CD4-positive, alpha-beta T cell treated with Interferon alpha-2 for 1 hour (primary cell): ENCODE measurements at places on chromosomes 16 and 17.

DNA sequence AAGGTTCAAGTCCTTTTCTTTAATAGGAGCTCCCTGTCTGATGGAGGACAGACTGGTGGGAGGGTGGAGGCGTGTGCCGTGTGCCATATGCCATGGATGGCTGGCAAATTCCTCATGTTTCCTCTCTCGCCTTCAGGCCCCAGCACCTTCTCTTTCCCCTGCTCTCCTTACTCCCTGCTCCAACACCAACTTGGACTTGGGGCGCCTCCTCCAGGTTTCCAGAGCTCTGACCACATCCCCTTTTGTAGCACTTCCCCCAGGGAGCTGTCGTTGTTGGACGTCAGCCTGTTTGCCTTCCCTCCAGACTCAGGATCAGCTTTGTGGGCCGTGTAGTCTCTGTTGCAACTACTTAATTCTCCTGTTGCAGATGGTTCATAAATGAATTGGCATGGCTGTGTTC, 30.7 kb downstream of the TMC7 start:
- no peak for DNase-seq

- no peak for DNase-seq
These were observed 408.7 kb downstream of the SLC39A11 start for GRCh38 chr17:72683506-72684404.

DNA sequence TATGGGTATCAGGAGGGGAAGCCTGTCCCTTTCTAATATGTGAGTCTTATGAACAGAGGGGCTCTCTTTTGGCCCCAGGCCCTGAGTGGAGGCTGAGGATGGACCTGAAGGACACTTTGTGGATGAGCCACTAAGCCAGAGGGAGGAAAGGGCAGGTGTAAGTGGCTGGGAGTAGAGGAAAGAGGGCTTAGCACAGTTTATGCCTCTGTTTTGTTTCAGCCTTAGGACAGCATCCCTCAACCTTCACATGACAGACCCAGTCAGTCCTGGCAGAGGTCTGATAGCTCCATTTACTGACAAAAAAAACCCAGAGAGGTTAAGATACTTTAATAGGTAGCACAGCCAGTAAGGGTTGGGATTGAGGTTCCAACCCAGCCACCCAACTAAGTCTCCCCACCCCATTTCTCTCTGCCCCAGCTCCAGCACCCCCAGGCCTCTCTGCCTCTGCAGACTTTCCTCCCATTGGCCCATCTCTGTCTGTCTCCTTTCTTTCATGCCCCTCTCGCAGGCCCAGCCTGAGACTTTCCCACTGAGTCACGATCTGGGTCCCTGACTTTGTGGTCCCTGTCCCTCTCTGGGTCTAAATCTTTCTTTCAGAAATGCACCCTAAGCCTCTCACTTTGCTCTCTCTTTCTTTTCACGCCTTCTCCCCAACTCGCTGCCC, 4.7 kb upstream of the TBX21 start:
- no peak for DNase-seq

DNA sequence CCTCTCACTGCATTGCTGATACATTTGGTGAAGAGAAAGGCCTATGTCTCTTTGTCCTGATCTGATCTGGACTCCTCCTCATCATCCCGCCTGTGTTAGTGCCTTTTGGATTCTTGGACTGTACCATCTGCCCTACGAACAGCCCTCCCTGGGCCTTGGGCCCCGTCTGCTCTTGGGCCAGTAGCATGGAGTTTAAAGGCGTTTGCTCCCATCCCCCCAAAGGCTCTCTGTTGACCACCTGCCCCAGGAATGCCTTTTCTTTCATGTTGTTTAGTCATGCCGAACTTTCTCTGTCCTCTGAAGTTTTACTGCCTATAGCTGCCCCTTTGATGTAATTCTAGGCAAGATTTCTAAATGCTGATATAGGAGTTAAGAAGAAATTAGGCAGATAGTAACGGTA, 30.9 kb upstream of the MEAK7 start:
- no peak for DNase-seq

GRCh38 chr16:69663846-69664245, 62.5 kb downstream of the NQO1 start:
- DNase-seq = no peak

DNA sequence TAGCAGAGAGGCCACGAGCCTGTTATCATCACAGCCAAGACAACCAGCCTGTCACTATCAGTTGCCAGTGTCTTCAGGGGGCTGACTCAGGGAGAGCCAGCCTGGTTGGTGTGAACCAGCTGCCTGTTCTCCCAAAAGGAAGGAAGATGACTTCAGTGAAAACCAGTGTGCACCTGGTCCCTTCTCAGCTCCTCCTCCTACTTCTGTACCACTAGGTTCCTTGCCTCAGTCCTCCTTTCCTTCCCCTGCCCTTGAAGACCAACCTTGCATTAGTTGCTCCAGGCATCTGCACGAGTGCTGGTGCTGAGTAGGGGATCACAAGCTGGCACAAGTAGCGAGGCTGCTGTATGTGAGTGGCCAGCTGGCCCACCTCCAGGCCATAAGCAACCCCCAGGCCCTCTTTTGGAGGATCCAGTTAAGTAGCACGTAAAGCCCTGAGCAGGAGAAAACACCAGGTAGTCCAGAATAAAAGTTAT, 8.5 kb downstream of the TUBG1 start:
- DNase-seq = no peak
